NCI-H774 (cell line): ENCODE measurements at places on chromosomes 3 and 15.

DNA sequence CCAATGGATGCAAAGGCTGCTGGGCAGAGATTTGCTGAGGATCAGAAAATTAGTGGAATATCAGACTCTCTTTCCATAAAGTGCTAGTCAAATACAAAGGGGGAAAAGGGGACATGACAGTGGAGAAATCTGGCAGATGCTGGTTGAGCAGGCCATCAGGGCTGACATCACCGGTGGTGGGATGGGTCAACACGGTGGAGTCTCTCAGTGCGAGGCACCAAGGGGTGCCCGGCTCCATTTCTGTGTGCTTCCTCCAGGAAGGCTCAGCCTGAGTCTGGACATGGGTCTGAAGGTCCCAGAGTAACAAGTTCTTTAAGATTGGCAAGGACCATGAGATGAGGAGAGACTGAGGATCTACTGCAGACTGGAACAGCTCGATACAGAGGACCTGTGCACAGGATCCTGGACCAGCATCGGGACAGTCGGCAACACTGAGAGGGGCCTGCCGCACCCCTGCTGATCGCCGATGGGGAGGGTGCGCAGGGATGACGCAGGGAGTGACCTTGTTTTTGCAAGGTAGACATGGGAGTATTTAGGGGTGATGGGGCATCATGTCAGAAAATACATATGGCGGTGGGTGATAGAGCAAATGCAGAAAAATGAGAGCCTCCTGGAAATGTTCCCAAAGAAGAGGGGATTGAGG, 92.7 kb downstream of the SEC22A start:
- no peak for DNase-seq

GRCh38 chr15:79373113-79373512, 59.0 kb upstream of the MINAR1 start:
- no peak for DNase-seq

DNA sequence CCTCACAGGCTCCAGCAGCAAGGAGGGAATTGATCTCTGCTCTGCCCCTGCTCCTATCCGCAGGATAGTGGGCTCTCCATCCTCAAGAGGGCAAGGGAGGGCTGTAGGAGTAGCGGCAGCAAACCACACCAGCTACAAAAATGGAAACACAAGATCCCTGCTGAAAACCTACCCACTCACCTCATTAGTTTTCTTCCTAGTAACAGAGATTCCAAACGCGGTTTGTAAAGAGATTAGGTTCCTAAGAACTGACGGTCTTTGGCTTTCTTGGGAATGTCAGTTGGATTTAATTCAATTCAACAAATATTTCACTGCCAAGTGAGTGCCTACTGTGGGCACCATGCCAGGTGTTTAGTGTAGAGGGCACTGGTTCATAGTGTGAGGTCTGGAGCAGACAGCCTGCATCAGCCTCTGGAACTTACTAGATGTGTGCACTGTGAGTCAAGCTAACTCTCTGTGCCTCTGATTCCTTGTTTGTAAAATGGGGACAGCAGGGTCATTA, 84.7 kb downstream of the MRPL46 start:
- no peak for DNase-seq

GRCh38 chr3:112119962-112120836, 12.8 kb downstream of the GCSAM start:
- no peak for DNase-seq

GRCh38 chr3:133655731-133656515, 5.8 kb downstream of the TOPBP1 start:
- DNase-seq, result no peak

DNA sequence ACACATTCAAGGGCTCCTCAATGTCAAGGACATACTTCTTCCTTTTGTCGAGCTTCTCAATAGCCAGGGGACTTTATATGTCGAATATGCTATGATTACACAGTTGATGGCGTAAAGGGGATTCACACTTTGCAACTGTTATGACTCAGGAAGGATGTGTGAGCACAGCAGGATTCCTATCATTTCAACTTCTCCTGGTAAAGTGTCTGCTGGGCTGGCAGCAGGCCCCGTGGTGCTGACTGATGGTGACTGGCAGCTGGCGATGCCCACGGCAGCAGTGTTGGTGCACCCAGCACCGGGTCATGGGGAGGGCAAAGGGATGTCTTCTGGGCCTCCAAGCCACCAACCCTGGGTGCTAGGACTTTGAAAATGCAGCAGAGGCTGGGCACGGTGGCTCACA, 44.8 kb upstream of the GNB5 start:
- DNase-seq, result no peak

GRCh38 chr3:181726351-181727330, 14.9 kb downstream of the SOX2 start:
- peak; percentile 96 for DNase-seq

DNA sequence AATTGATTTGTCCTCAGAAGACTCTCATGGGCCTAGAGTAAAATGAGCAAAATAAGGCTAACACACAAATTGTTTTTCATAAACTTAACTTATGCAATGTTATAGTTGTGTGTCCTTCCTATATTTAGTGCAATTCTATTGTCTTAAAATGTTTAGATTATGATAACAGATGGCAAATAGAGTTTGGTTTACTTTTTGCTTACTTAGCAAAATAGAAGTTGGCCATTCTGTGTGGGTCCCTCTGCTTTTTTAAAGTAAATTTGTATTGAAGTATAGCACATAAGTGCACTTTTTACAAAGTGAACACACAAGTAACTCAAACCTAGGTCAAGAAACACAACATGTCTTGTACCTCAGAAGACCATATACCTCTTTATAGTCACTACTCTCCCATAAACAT, 150.6 kb upstream of the RARB start:
- DNase-seq, result no peak

DNA sequence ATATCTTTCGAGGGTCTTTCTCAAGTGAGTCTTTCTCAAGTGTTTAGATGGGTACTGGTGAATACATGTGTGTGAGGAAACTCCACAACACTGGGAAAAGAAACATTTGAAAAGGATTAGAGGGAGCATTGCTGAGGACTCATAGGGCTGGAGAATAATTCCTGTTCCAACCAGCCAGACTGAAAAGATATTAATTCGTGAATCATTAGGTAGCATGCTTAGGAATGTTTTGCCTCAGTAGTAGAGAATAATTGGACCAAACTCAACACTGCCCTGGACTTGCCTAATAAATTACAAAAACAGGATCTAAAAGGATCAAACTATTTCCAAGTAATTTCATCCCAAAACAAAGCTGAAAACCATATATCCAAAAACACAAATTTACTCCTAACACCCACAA, 17.3 kb downstream of the PP2D1 start:
- no peak for DNase-seq

DNA sequence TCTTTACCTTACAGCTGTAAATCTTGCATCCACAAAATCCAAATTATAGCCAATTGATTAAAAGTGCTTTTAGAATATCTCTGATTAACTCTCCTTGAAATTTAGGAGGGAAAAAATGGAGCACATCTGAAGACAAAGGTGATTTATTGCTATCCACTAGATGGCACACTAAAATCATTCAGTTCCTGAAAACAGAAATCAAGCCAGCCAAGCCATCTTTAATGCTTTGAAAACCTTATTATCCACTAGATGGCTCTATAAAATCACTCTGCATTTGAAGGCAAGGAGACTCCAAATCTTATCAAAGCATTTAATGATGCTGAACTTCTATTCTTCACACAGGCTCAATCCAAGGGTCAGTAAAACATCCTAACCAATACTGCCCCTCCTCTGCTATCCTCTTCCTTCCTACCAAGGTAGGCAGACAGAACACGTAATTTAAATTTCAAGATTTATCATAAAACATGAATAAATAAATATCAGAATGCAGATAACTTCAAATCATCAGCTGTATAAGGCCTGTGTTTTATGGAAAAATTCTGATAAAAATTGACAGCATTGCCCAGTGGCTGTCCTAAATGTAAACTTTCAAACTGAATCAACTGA, 48.4 kb downstream of the GOLIM4 start:
- DNase-seq, result peak; percentile 89

DNA sequence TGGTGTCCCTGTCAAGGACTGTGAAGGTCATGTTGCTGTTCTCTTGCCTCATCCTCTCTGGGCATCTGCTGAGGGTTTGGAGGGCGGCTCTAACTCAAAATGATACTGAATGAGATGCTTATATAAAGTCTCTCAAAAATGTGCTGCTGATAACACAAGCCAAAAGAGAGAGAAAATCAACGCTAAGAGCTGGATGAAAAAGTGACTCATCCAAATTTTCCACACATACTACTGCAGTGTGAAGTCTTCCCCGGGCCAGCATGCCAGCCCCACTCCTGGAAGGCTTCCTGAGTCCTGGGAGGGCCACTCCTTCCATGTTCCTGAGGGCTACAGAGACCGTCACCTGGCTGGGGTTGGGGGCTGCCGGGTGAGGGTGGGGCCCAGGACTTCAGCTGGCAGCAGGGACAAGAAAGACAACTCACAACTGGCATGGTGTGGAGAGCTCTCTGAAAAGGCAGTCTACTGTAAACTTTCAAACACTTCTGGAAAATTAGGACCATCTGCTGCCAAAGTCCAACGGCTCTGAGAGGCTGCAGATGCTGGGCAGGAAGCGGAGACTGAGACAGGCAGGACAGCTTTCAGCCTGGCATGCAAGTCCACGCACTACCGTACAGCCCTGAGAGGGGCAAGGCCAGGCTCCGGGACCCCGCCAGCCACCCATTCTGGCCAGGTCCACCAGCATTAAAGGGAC, 200.3 kb downstream of the ADAMTS17 start:
- DNase-seq, result no peak

GRCh38 chr3:161423911-161424522, 52.7 kb upstream of the SPTSSB start:
- peak; percentile 38 for DNase-seq

GRCh38 chr15:83695246-83695645, 41.3 kb downstream of the ADAMTSL3 start:
- DNase-seq, result no peak

DNA sequence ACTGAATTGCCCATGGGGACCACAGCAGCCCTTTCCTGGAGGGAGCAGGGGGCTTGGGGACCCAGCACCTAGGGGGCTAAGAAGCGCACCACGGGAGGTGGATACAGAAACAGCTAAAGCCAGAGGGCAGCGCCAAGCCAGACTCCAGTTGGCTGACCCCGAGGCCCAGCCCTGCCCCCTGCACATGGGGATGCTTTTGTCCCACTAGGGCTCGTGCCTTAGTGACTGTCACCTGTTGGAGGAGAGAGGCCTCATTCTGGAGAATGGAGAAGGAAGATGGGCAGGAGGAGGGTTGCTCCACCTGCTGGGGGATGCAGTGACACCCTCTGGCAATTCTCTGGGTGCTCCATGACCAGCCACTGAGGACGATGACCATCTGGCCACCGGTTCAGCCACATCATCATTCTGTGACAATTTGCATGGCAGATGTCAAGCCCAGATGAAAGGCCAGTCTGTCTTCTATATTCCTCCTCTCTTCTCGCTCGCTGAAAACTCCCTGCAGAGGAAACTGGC, 167.8 kb upstream of the TLE3 start:
- DNase-seq, result no peak

- DNase-seq, result no peak
Observed at GRCh38 chr15:77852241-77853007, 219.7 kb upstream of the LINGO1 start.

- no peak for DNase-seq
Observed at GRCh38 chr15:85672332-85673084, 122.2 kb downstream of the KLHL25 start.

- no peak for DNase-seq
Observed at GRCh38 chr3:12107071-12107713, 51.5 kb downstream of the TIMP4 start.

DNA sequence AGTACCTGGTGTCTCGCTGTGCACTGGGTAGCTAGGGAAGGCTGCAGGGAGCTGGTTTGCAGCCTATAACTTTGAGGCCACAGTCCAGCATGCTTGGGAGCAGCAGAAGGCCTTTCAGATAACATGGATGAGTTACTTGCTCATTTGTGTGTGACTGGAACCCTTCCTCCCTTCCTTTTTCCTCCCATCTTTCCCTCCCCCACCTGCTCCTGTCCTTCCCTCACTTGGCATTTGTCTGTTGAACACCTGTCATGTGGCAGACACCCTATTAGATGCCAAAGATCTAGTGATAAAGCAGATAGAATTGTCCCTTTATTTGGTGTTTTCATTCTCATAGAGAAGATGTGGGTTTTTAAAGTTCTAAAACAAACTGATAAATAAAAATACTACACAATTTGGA, 71.6 kb downstream of the LRTM1 start:
- DNase-seq, result no peak

DNA sequence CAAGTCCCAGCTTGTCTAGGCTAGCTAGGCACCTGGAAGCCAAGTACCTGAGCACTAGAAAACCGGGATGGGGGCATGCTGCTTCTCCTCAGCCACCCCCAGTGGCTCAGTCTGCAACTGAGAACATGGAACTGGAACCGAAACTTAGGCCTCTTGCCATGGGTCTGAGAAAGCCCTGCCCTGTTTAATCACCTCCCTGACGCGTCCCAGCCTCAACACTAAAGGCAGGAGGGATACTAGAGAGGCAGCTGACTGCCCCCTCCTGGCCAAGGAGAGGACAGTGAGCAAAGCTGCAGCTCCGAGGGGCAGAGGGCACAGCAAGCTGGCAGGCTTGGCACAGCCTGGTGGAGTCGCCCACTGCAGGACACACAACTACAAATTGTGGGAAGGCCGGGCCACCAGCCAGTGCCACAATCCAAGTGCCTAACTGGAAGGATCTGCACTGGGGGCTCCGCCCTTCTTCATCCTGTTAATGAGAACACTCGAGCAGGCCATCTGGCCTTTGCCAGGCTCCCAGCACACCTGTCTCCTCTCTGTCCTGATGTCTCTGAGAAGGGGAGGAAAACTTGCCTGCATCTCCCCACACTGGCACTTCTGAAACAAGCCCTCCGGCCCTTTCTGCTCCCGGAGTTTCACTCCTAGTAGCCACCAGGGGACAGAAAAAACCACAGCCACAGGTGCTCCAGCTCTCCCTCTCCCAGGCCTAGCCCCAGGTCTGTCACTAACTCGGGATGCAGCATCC, 53.7 kb downstream of the BDH1 start:
- peak; percentile 14 for DNase-seq

DNA sequence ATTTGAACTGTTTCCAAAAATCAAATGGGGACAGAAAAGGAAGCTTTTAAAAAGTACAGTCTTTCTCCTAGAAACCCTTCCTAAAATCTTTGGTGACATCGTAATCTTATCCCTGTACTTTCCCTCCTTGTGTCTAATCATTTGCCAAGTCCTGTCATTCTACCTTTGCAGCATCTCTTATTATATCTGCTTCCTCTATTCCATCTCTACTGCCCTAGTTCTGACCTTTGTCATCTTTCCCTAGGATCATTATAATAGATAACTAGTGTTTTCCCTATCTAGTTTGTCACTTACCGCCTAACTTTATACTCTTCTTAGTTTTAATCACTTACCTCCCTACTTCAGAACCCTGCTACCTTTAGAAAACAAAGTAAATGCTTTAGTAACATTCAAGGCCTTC, 11.6 kb downstream of the USP8 start:
- DNase-seq, result no peak

GRCh38 chr3:128383316-128384235, 83.1 kb downstream of the DNAJB8 start:
- DNase-seq, result peak; percentile 20

DNA sequence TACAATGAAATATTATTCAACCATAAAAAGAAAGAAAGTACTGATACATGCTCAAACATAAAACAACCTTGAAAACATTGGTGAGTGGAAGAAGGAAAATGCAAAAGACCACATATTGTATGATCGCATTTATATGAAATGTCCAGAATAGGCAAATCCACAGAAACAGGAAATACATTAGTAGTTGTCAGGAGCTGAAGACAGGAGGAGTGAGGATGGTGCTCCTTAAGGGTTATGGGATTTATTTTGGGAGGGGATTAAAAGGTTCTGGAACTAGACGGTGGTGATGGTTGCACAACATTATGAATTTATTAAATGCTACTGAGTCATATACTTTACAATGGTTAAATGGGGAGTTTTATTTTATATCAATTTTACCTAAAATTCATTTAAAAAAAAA, 12.1 kb upstream of the MAGI1 start:
- no peak for DNase-seq
